Activated gamma-delta T cell treated with Interleukin-2 at 50 U/mL for 16 hours (primary cell): ENCODE measurements at places on chromosomes 11 and 22.

- DNase-seq = peak; percentile 57
These were observed 16.9 kb upstream of the TMA7B start for GRCh38 chr22:39943337-39943736.

DNA sequence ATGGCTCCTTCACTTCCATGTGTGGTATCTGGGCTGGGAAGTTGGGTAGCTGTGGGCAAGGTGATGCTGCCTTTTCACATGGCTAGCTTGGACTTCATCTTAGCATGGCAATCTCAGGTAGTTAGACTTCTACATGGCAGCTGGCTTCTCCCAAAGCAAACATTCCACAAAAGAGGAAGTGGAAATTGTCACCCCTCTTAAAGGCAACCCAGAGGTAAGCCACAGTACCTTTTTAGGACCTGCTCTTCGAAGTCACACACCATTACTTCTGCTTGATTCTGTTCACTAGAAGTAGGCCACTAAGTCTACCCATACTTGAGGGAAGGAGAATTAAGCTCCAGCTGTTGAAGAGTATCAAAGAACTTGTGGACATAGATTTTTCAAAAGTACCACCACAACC is 25.9 kb downstream of the TUG1 start:
- no peak for DNase-seq

DNA sequence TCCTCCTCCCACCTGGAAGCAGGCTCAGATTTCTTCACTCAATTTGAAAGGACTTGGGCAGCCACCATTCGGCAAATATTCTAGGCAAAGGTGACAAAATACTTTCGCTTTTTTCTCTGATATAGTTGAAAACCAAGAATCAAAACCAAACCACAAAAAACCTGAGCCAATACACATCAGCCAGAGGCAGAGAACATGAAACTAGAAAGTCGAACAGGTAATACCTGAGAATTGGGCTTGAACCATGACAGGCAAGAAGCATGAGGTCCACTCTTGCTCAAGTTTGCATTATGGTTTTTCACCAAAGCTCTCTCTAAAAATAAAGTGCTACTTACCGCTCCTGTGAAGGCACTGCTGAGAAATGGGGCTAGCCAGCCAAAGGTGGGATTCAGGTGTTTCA is 26.2 kb upstream of the LDLRAD3 start:
- DNase-seq = no peak

DNA sequence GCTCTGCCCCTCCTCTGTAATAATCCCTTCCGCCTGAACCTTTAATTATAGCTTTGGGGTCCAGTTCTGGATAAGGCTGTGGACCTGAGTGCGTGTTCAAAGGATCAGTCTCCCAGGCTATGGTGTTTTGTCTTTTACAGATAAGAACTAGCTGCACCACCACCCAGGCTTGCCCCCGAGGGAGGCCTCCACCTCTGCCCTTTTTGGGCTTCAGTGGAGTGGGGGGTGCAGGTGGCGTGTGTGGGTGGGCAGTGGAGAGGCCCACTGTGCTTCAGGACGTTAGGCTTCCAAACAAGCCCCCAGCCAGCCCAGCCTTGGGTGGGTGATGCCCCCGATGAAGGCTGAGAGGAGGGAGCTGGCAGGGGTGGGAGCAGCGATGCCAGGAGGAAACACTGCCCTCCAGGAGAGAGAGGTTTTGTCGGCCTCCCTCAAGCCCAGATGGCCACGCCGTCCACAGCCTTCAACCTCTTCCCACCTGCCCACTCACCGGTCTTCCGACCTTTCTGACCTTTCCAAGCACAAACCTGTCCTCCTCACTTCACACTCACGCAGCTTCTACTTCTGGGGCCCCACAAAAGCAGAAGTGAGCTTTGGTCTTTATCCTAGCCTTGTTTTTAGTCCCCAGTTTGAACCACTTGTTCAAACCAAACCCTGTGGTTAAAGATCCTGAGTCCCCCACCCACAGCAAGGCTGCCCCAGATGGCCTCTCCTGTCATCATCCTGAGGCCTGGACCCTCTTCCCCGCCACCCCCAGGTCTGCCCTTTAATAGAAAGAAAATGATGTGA is 20.4 kb downstream of the PSMD13 start:
- no peak for DNase-seq

DNA sequence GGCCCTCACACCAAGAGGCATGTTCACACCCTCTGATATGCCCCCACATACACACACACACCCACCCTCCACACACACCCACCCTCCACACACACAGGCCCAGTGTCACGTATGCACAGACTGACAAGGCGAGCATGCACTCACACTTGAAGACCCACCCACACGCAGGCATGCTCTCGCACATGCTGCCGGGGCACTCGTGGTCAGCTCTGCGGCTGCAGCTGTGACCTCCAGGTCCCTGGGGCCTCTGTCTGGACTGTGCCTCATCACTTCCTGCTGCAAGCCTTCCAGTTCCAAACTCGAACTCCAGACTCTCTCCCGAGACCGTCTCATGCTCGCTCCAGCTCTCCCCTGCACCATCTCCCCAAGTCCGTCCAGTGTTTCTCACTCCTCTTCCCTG is 9.5 kb downstream of the DCHS1 start:
- no peak for DNase-seq

- no peak for DNase-seq
These were observed 16.2 kb upstream of the ME3 start for GRCh38 chr11:86688398-86689179.

GRCh38 chr11:126519764-126520734 is 164.6 kb downstream of the ST3GAL4 start:
- no peak for DNase-seq

GRCh38 chr11:110527146-110527545 is 97.4 kb downstream of the FDX1 start:
- DNase-seq = no peak

GRCh38 chr22:50691521-50691920 is 18.9 kb downstream of the SHANK3 start:
- peak; percentile 29 for DNase-seq

DNA sequence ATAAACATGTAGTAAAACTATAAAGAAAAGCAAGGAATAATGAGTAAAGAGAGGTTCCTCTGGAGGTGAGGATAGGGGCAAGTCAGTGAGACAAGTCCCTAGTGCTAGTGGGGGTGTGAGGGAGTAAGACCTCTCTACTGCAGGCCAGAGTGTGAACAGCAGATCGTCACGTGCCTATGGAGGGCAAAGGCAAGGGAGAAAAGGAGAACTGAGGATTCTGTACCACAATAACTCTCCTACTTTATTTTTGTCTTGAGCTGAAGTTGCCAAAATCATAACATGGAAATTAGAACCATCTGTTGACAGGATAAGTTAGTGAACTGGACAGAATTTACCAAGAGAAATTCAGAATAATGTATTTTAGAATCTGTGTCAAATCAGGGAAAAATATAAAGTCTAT is 77.6 kb downstream of the ENTHD1 start:
- DNase-seq = no peak

DNA sequence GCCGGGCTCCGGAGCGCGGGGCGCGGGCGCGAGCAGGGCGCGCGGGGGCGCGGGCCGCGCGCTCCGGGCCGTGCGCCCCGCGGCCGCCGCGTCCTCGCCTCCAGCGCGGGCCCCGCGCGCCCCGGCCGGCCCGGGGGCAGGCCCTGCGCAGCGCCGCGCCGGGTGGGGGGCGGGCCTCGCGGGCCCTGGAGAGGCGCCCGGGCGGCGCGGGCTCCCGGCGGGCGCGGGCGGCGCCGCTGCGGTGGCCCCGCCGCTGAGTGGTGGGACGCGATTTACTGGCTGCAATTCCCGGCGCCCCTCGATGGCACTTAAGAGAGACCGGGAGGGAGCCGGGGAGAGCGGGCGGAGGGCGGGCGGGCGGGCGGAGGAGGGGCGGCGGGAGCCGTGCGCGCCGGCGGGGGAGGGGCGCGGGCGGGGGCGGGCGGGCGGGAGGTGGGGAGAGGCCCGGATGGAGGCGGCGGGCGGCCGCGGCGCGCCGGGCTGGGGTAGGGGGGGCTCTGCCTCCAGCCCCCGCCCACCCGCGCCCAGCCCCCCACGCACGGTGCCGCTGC is 73.2 kb upstream of the TCF20 start:
- no peak for DNase-seq

DNA sequence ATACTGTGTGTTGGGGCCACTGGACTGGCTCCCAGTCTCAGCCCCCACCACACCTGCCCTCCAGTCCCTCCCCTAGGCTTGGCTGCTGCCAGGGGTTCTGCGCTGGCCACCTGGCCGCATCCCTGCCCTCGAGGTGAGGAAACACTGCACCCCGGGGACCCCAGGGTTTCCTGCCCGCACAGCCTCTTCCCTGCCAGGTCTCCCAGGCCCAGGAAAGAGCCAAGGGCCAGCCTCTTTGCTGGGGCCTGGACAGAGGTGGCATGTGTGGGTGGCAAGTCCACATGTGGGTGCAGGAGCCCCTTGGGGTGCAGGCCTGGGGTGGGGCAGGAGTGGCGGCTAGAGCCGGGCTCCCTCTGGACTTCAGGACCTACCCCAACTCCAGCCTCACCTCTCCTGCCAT is 2.5 kb downstream of the EPS8L2 start:
- no peak for DNase-seq

GRCh38 chr11:57073128-57073527 is 84.4 kb downstream of the OR5AK2 start:
- no peak for DNase-seq

DNA sequence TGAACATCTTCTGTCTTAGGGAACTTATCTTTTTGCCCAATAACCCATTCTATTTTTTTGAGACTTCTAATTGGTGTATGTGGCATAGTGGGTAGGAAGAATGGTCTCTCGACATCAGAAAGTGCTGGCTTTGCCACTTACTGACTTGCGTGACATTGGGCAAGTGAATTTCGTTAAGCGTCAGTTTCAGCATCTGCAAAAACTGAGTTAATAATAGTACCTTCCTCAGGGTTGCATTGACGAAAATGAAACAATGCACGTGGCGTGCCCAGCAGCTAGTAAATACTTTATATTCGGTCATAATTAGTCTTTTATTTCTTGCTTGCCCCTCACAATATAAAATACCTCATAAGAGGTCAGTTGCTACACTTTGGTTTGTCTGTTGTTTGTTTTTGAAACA is 12.5 kb upstream of the GRIK4 start:
- DNase-seq = no peak

- no peak for DNase-seq
These were observed 657 bp downstream of the CWC15 start for GRCh38 chr11:94972700-94973098.

GRCh38 chr11:79697905-79698304 is 257.1 kb upstream of the TENM4 start:
- no peak for DNase-seq

DNA sequence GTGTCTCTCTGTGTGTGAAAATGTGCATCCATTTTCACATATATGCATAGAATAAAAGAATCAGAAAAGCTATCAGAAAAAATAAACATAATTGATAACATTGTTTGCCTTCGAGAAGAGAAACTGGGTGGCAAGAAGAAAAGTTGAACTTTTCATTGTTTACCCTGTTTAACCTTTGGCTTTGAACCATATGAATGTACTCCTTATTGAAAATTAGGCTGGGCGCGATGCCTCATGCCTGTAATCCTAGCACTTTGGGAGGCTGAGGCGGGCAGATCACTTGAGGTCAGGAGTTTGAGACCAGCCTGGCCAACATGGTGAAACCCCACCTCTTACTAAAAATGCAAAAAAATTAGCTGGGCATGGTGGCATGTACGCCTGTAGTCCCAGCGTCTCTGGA is 11.9 kb upstream of the OR9Q1 start:
- DNase-seq = no peak

GRCh38 chr11:63670096-63670432 is 1.1 kb downstream of the ATL3 start:
- DNase-seq = no peak

DNA sequence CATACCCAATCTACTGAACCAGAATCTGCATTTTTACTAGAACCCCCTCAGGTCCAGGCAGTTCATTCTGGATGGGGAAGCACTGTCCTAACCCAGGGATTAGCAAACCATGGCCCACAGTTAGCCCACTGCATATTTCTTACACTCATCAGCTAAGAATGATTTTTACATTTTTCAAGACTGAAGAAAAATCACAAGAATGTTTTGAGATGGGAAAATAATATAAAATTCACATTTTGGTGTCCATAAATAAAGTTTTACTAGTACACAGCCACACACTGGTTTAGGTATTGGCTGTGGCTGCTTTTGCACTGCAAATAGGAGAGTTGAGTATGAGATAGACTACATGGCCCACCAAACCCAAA is 59.4 kb downstream of the PPFIBP2 start:
- DNase-seq = no peak

DNA sequence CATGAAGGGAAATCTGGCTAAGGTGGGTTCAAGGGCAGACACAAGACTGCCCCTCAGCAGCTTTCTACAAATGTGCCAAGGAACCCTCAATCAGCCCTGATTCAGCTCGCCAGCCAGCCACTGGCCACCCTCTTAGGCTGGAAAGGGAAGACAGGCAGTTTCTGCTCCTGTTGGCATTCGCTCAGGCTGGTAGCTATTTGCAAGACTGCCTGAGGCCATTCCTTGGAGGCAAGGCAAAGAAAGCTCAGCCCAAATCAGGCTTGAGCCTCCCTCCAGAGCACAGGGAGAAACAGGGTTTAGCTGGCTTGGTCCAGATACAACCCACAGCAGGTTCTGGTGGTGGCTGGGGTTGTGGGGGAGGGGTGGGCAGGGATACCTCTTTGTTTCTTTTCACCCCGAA is 19.2 kb downstream of the TP53I11 start:
- DNase-seq = no peak

- DNase-seq = no peak
These were observed 979 bp downstream of the ABCG4 start for GRCh38 chr11:119149786-119150275.

DNA sequence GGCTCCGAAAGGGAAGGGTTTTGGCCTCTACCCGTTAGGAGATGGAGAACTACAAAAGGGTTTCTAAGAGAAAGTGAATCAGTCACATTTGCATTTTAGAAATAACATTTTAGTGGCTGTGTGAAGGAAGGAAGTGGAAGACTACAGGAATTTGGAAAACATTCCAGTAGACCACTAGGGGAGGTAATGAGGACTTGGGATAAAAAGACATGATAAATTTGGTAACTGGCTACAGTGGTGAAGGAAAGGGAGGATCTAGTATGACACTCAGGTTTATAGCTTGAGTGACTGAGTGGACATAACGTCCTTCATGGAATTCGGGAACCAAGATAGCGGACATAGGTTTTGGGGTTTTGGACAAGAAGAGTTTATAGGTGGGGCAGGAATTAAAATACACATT is 7.0 kb upstream of the RRM1 start:
- DNase-seq = no peak

DNA sequence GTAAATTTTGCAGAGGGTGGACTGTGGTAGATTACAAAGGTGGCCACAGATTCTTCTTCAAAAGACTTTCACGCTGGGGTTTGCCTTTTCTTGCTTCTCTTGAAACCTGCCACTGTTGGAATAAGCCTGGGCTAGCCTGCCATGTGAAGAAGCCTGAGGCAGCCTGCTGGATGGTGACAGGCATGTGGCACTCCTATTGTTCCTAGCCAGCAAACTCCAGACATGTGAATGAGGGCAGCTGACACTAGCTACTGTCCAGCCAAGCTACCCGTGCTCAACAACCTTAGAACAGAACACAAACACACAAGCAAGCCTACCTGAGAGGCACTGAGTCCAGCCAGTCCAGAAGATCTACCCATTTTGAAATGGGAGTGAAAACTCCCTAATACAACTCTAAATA is 322.7 kb upstream of the LARGE1 start:
- no peak for DNase-seq
